ENCODE measurements at places on chromosomes 16 and 17.

DNA sequence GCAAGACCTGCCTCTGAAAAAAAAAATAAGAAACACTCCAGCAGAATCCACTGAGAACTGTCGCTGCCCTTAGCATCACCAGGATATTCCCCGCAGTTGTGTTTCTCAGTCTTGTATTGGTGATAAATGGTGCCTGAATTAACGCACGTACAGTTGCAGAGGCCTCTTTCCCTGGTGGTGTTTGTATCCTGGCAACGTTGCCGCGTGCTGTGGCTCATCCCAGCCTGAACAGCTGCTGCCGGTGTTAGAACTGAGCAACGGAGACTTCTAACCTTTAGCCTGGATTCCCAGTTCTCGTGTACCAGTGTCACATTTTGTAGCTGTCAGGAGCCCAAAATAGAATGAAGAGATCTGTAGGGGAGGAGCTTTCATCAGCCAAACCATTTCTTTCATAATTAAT lies 4.8 kb downstream of the MLYCD start:
- no peak for DNase-seq

- DNase-seq: no peak
Measured at GRCh38 chr17:2235265-2235664, 68.3 kb downstream of the SMG6 start.

- no peak for DNase-seq
Measured at GRCh38 chr17:69227541-69227940, 1.1 kb downstream of the ABCA10 start.

DNA sequence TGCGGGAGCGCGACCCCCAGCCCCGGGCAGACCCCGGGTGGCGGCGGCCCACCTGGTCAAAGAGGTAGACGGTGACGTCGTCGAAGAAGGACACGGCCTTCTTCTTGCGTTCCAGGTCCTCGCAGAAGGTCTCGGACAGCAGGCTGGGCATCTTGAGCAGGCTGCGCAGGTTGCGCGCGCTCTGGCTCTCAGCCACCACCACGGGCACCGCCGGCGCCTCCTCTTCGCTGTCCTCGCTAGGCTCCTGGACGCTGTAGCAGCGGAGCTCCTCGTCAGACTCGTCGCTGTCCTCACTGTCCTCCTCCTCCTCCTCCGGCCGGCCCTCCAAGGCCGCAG lies 45.2 kb upstream of the PVALEF start:
- DNase-seq: no peak

GRCh38 chr17:31371511-31372097 lies 19.9 kb upstream of the RAB11FIP4 start:
- no peak for DNase-seq
